ENCODE measurements at places on chromosomes 2 and 18. TPM values are rescaled to one million over a fixed set of nuclear protein-coding genes. Genes with fewer than 3 reads are reported as not detected.
A peak's percentile ranks its signal among the peaks of the same experiment; 100 is the strongest.

- no peak for DNase-seq
Measured at GRCh38 chr2:189542145-189542882, 38.3 kb downstream of the SLC40A1 start.

DNA sequence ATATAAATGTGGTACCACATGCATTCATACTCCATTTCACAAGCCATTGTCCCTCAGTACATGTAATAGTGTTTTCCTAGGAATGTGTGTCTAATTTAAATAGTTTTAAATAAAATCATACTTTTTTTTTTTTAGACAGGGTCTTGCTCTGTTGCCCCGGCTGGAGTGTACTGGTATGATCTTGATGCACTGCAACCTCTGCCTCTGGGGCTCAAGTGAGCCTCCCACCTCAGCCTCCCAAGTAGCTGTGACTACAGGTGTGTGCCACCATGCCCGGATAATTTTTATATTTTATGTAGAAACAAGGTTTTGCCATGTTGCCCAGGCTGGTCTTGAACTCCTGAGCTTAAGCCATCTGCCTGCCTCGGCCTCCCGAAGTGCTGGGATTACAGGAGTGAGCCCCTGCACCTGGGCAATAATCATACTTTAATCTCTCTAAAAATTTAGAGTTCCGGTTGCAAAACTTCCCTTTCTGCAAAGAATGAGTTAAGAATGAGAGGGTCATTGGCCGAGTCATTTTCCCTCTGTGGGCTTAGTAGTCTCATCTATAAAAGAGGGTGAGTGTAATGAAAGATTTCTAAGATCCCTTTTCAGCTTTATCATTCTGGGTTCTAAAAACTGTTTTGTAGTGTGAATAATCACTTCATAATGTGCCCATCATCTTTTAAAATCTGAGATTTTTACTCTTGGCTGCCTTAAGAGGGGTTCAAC is 116.0 kb upstream of the PELI1 start:
- DNase-seq: no peak

DNA sequence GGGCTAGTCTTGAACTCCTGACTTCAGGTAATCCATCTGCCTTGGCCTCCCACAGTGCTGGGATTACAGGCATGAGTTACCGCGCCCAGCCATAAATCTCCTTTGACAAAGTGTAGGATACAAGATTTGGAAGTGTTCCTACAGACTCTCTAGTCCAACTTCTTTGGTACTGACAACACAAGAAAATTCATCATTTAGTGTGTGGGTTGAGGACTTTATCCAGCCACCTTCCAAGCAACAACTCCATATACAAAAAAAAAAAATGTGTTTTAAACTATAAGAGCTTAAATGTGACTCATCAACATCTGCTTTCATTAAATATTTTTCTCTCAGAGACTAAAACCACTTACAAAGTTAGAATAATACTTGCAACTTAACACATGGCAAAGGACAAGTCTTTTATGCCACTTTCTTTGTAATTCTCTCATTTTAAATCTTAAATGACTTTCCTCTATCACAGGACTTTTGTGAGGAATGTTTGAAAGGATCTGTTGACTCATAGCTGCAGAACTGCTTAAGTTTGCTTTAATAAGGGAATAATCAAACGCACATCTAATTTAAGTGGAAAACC is 46.2 kb upstream of the ITGAV start:
- no peak for DNase-seq

GRCh38 chr2:9174771-9175437 is 31.7 kb upstream of the ASAP2 start:
- DNase-seq: no peak

DNA sequence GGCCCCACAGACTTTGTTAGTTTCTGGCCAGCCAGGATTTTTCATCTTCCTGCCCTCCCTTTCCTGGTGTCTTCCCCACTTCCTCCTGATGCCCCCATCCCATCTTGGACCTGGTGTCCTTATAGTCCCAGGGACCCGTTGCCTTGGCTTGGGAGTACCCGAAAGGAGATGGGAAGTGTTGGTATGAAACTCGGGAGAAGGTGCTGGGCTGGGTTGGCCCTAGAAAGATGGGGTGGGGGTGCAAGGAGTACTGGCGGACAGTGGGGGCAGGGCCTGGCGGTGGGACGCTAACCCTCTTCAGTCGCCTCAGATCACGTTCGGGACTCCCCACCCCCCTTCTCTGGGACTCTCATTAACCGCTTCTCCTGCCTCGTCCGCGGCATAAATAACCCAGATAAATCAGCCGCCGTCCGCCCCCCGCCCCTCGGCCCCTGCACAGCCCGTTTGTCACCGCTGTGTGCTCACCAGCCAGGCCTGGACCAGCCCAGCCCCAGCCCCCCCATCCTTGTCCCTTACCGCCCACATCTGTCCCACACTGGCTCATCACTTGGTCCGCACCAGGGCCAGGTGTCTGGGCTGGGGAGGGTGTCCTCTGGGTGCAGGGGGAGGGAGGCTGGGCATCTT is 3.7 kb upstream of the ASIC4 start:
- DNase-seq: no peak

DNA sequence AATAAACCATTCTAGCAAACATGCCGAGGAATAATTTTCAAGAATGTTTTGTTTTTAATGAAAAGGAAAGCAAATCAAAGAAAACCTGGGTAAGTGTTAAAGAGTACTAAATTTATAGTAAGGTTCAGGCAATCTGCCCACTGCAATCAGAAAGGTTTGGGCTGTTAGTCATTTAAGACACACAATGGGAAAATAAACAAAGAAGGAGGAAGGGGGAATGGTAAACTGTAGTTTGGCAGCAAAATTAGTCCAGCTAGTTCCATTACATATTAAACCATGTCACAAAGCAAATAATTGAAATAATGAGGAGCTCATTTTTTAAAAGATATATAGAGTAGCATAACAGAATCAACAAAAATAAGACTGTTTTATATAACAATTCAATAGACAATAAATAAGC is 87.5 kb upstream of the COPS8 start:
- DNase-seq: no peak

DNA sequence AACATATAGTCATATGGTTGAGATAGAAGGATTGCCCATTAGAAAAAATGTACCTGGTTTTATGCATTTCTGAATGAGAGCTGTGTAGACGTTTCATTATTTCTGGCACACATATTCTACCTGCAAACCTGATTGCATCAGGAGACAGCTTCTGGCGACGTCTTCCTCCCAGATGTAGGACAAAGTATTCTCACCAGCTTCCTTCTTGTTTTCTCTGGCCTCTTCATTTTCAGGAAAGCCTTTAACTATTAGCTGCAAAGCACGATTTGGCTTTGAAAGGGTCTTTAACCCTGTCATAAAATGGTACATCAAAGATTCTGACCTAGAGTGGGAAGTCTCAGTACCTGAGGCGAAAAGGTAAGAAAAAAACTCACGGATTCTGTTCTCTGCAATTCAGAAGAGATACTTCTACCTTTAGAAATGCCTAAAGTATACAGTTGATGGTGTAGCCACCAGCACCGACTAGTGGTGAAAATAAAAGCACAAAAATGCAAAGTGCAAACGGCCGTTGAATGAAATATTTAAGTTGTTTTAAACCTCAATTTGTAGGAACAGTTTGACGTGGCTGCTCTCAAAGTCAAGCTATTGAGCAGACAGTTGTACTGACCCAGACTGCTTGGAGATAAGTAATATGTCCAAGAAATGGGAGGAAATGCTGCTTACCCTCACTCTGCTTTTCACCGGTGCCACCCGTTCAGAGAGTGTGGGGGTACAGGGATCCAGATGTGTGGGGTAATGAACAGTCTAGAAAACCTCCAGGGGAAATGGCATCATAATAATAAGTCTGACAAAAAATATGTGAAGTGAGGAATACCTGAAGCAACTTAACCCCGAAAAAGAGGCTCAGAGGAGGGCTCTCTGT is 20.2 kb downstream of the IL18RAP start:
- DNase-seq: peak; percentile 35

DNA sequence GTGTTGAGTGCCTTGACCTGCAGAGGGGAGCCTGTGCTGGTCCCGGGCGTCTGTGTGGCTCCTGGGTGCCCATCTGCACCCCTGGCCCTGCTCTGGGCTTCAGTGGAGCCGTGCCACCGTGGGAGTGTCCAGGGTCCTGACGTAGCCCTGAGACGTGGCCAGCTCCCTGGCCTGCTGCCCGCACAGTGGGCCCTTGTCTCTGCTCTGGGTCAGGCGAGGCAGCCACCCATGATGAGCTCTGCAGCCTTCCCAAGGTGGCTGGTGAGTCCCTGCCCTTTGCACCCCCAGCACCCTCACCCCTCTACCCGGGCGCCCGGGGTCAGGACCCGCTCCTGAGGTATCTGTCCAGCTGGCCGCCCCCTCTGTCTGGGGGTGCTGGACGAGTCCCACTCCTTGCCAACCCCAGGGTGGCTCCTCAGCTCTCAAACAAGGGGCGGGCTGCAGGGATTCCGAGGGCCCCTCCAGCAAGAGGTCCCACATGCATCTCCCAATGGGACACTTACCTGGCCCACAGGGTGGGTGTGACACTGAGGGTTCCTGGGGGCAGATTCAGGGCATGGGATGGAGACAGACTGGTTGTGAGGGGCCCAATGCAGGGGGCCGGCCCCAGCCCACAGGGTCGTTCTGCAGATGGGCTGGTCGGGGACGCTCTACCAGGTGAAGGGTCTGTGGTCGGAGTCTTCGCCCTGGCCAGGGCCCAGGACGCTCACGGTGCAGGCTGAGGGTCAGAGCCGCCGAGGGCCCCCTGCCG is 2.4 kb downstream of the NEU4 start:
- no peak for DNase-seq

DNA sequence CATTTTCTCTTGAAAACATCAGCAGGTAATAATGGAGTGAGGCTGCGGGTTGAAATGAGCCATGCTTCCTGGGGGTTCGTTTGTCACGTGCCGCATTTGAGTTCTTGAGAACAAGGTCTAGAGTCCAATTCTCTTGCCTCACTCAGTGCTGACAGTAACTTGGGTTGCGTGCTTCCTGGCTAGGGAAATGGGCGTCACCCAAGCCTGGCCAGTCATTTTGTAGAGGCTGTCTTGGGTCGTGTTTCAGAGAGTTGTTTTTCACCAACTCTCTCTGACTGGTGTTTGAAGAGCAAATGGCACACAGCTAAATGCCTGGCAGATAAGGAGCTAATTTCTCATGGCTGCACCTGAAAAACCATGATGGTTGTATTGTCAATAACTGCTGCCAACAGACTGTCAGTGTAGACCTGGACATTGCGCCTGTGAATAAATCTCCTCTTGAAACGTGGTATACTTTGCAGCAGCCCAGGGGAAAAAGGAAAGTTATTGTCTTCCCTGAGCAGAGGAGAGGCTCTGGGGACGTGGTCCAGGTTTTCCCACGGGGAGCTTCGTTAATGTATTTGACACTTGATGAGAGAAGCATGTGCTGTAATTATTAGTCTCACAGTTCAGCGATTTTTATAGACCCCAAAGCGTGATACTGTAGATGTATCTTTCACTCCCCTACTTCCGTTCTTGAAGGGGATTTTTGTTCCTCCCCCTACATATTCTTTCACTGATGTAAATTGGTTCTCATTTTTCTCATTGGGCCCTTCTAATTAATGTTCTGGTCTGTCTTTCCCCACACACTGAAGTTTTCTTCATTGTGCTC is 196.0 kb downstream of the FHOD3 start:
- peak; percentile 54 for DNase-seq

DNA sequence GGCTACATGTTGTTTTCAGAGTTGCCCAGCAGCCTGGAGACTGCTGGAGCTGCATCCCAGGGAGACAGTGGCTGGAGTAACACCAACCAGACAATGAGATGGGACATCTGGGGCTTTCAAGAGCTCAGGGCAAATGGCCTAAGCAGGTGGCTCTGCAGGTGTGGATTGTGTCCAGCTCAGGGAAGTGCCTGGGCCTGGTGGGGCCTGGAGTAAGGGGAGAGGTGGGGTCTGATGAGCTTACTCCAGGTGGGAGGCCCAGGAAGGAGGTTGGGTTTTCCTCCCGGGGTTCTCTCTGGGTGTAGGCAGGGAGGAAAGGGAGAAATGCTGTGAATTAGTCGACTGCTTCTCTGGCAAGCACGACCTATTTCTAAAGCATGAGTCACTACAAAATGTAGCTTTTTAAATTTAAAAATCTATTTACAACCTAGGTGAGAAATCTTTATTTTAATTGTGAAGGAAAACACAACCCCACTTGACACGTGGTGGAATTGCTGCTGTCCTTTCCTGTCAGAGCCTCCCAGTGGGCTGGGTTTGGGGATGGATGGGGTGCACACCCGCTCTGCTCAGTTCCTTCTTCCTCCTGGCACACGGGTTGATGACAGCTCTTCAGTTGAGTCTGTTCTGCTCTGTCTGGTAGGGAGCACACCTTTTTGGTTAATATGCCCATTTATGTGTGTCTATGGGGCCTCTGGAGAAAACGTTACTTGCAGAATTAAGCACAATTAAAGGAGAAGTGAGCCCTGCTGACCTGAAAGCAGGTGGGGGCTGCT is 81.6 kb downstream of the SH3RF3 start:
- no peak for DNase-seq

DNA sequence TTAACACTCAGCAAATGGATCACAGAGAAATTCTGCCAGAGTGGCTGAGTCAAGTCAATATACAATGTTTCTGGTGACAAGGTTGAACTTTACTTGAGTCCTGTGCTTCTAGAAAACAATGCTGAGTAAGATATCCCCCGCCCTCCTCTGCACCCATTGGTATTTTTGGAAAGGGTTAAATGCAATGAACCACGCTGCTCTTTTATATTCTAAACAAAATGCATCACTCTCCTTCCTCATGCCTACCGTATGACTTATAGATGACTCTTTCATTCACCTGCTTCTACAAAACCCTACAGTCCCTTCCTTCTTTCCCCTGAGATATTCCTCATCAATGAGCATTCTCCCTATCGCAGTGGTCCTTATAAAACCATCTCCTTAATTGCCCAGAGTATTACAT is 168.8 kb downstream of the TXNL1 start:
- no peak for DNase-seq

DNA sequence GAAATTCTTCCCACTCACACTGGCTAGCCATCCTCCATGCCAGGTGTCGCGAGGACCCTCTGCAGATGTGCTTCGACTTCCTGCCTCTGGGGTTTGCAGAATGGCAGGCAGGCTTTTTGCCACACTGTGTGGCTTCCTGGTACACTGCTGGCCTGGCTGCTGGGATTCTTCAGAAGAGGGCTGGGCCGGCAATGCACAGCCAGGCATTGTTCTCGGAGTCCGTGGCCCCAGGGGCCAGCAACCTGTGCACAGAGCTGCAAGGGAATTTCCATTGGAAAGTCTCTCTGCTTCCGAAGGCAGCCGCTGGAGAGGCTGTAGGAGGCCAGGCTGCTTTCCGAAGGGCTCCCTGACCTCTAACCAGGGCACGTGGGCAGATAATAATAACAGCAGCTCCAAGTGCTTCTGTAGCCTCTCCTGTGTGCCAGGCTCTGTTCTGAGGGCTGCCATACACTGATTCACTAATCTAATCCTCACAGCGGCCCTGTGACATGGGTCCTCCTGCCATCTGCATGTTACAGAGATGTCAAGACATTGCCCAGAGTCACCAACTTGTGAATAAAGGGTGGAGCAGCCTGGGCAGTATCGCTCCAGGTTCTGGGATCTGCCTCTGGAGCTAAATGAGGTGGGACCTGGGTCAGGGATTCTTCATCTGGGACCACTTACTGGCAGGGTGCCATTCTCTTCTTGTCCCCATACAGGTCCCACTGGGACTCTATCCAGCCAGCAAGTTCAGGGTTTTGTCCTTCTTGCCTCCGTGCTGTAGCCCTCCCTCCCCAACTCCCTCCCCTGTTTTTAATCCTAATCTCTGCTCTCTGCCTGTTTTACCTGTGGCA is 5.0 kb downstream of the LDLRAD4 start:
- DNase-seq: no peak

- DNase-seq: peak; percentile 72
Measured at GRCh38 chr18:61892683-61893308, at the start of gene RNF152. RNF152 (minus strand) TSS chr18:61893007; CDS start chr18:61816463, 76,544 bp downstream.

- peak; percentile 61 for DNase-seq
Measured at GRCh38 chr2:175366815-175367214, 185.3 kb upstream of the ATP5MC3 start.

SLC5A7 gene
- 0.43 TPM for polyA plus RNA-seq

Measured in renal pelvis (tissue), 12 donors.